Stimulated activated CD8-positive, alpha-beta memory T cell treated with anti-CD3 and anti-CD28 coated beads, Interleukin-12 subunit alpha, Interleukin-12 subunit beta, amount 100 ng/mL, for 1 hour (primary cell): ENCODE measurements at places on chromosomes 3 and 15.

- DNase-seq: no peak
Measured at GRCh38 chr3:42653303-42653559, 266 bp upstream of the ZBTB47 start.

- no peak for DNase-seq
Measured at GRCh38 chr3:66261355-66261754, 40.6 kb downstream of the SLC25A26 start.

DNA sequence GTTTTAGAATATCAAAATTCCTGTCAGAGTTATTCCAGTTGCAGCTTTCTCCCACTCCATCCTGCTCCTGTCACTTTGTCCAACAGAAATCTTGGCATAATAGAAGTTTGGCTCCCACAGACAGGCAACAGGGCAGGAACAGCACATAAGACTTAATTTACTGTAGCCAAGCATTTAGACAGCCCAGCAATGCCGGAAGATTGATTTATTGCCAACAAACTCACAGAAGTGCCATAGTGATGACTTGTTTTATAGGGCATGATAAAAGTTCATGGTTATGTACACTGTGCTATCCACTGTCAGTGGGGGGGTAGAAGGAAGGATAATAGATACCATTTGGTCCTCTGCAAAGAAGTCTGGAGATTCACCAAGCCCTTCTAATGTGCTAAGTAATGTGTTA, 98.3 kb upstream of the CBLB start:
- DNase-seq: no peak

DNA sequence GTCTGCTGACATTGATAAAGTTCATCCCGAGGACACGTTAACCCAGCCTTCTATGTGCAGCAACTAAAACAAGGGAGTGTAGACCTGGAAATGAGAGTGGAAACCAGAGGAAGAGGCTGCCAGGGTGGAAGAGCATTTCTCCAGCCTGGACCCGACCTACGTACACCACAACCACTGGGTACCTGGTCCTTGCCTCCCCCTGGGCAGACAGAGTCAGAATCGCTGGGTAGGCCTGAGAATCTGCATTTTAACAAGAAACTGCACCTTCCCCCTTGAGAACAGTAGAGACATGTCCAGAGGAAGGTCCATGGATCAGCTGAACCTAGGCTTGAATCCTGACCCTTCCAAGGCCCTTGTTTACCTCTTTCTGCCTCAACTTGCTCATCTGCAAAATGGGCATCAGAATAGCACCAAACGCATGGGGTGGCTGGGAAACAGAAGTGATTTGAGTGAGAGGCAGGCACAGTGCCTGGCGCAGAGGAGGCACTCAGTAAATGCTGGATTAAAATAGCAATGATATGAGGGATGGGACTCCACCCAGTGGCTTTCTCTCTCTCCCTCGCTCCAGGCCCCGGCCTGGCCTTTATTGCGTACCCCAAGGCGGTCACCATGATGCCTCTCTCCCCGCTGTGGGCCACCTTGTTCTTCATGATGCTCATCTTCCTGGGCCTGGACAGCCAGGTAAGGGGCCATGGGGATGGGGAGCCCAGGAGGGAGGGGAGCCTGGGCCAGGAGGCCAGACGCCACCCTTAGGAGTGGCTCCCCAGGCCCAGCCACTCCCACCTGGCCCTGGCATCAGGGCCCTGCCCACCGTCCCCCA, 66.9 kb upstream of the SLC6A1 start:
- no peak for DNase-seq

DNA sequence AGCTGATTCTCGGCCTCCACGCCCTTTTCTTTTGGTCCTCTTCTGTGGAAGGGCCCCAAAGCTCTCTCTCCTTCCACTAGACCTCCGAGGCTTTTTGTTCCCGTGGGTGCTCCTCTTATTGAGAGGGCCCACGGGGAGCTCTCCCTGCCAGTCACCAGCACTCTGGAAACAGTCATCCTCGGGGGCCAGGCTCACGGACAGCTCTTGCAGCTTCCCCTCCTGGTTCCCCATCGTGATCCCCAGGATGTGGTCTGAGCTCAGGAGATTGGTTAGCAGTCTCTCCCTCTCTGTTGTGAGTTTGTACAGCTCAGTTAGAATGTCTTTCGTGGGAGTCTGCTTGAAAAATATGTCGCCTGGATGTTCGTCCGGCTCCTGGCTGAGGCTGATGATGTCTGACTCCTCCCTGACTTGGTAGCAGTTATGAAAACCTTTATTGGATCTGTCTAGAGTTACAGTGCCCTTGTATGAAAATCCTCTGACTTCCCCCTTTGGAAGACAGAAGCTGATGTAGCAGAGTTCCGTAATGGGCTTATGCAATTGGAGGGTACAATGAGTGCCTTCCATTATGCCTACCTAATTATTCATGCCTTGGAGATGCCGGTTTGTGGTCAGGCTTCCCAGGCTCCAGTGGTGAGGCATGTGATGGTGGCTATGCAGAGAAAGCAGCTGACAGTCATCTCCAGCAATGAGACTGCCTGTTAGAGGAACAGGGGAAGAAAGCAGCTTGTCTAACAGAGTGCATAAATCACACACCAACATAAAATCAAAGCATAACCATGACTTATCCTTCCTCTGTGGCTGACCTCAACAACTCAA, 40.0 kb downstream of the FMN1 start:
- DNase-seq: no peak

- no peak for DNase-seq
Measured at GRCh38 chr15:77838061-77838460, 205.3 kb upstream of the LINGO1 start.

DNA sequence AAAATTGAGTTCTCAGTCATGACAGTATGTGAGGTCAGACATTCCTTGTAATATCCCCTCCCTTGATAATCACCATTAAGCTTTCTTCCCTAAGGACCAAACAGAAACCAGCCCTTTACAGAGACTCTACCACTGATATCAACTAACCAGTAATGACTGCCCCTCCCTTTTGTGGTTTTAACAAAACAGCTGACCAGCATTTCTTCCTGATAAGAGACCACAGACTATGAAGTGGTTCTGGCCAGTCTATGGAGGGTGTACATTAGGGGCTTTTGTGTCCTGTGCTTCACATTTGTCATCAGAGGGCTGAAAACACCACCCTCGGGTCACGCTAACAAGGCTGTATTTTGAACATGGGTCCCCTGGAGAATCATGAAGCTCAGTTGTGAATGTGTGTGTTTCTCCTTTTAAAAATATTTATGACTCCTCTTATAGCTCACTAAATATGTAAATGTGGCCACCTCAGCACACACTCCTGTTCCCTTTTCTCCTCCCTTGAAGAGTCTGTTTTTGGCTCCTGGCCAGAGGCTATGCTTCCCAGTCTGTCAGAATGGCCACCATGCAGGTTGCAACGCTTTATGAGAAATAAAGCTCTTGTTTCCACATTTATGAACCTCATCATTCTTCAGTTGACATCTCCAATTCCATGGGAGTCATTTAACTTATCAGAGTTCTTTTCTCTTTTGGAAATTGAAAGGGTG, 239.3 kb downstream of the CPNE4 start:
- no peak for DNase-seq

DNA sequence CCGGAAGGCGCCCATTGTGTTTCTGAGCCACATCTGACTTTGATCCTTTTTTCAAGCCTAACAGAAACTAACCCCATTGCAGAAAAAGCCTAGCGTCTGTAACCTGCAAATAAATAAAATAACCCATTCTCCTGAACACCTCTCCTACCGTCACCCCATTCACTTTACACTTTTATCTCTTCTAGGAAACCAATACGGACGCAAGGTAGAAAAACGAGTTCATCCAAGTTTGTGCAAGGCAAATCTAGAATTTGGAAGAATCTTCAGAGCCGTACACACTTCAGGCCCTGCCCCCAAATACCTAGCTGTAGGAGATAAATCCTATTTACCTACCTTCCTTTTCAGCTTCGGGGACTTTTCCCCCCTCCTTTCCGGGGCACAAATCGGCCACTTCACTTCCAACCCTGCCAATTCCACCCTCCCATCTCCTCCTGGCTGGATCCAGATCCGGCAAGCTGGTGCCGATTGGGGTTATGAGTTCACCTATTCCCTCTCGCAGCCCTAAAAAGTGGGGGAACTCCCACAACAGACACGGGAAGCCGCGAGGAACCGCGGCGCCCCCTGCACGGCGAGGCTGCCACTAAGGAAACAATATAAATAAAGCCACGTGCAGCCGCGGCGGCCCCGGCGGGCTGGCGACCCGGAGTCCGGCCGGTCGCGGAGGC, 987 bp downstream of the PRTG start:
- no peak for DNase-seq

DNA sequence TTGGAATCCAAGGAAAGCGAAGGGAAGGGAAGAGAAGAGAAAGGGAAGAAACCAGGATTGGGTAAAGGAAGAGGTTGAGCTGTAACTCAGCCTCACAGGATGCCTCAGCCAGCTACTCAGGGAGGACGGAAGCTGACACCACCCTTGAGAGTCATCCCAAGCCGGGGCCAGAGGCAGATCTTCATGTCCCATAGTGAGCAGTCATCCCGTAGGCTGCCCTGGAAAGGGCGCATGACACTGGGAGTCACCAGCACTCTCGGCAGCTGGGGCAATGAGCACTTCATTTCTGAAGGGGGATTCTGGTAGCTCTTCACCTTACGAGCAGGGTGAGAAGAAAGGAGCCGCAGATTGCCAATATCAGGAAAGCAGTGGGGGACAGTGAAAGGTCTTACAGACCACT, 60.1 kb upstream of the PCSK6 start:
- no peak for DNase-seq

DNA sequence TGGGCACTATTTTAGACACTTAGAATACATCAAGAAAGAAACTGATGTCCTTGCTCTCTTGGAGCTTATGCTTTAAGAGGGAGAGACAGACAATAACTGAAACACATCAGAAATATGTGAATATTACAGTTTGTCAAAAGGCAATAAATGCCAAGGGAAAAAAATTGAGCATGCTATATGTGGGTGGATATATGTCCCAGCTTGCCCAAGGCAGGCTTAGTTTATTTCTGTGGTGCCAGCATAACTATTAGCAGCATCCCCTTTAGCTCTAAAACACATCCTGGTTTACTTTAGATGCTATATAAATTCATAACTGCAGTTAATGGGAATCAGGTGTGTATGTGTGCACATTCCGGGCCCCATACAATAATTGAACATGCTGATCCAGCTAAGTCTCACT, 191.2 kb upstream of the PDZRN3 start:
- no peak for DNase-seq

- DNase-seq: no peak
Measured at GRCh38 chr3:12227833-12228232, 61.0 kb upstream of the PPARG start.
